ENCODE measurements at places on chromosomes 2 and 18.

DNA sequence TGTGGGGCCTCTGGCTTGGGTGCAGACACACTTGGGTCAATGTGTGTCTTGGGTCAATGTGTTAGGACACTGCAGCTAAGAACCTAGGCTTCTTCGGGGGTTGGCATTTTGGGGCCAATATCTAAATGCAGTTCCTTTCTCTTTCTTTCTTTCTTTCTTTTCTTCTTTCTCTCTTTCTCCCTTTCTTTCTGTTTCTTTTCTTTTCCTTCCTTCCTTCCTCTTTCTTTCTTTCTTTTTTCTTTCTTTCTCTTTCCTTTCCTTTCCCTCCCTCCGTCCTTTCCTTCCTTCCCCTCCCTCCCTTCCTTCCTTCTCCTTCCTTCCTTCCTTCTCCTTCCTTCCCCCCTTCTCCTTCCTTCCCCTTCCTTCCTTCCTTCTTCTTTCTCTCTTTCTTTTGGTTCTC is 57.7 kb upstream of the OSR1 start:
- no peak for DNase-seq

- DNase-seq = no peak
Observed at GRCh38 chr18:43572163-43572562, 294.9 kb upstream of the SYT4 start.

- DNase-seq = peak; percentile 81
Observed at GRCh38 chr18:70448588-70448987, 159.7 kb downstream of the SOCS6 start.

DNA sequence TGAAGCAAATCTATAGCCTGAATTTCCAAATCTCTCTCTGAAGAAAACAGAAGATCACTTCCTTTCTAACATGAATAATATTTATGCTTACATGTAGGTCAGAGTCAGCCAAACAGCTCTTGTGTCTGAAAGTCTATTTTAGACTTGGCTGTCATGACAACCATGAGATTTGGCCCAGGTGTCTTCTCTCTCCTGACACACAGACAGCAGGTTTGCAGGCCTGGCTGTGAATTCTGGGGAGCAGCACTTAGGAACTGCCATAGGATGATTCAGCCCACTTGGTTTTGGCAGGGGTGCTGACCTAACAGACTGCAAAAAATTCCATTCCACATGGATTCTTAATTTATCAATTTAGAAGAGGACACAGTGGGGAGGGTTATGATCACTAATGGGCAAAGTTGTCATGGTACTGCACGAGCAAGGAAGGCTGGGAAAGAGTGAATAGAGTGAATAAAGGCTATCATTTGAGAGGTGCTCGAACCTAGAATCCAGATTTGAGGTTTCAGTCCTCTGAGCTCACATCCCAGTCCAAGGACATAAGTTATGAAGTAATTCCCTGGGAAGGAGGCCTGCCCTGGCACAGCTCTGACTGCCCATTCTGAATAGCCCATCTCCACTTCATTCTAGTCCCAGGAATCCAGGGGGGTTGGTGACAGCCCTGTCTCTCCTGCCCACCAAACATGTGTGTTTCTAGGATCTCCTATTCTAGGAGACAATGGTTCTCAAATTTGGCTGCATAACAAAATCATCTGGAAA is 453.9 kb upstream of the TRIB2 start:
- DNase-seq = no peak

DNA sequence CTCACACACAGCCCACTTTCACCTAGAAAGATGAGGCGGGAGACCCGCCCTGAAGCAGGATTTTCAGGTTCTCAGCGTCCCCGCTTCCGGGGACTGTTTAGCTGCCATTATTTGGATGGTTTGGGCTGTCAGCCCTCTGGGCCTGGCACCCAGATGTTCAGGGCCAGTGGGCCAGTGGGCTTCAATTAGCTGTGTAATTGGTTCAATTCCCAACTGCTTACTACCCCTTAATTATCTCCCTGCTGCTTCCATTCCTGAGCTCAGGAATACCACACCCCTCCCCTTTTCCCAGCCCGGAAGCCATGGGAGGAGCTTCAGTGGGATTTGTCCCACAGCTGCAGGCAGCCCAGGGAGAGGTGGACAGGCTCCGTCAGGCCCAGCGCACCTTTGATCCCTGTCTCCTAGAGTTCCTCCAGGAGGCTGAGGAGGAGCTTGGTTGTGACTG is 114.1 kb upstream of the MYCN start:
- no peak for DNase-seq

Data from hematopoietic multipotent progenitor cell treated with erythropoietin and hydrocortisone succinate and interleukin-3 and kit ligand, for 8 days (in vitro differentiated cells).